ENCODE measurements at places on chromosomes 7 and 10.

GRCh38 chr10:125054669-125055268 lies 105.6 kb downstream of the CTBP2 start:
- no peak for DNase-seq

- no peak for DNase-seq
Measured at GRCh38 chr10:69497231-69497561, 45.9 kb downstream of the TSPAN15 start.

DNA sequence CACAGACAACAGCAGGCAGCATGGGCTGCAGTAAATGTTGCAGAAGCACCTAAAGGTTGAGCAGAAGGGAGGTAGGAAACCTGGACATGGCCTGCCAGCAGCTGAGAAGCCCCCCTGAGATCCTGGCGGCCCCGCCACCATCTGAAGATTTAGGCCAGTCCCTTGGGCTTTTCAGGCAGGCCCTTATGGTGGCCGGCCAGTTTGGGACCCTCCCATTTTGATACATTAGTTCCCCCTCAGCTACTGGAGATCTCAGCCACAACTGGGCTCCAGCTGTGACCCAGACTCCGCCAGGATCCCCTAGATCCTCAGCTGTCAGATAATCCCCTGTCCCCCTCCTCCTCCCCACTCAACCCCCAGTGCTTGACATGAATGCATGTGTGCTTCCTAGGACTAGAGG lies 34.4 kb downstream of the ZNF783 start:
- no peak for DNase-seq

- no peak for DNase-seq
Measured at GRCh38 chr7:143452495-143452894, 9.2 kb downstream of the TAS2R60 start.

DNA sequence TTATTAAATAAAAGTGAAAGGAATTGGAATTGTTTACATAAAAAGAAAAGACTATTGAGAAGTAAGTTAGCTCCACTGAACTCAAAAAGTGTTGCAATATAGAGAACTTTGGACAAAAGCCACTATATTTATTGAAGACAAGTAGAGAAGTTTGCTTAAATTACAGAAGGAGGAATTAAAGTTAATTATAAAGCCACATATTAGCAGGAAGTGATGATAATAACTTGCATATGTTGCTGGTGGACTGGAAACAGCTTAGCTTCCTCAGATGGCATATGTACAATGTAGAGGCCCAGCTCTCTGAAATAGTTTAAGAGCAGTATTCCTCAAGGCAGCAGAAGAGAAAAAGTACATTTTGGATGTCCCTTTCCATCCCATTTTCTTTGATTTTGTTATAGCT lies 400.7 kb downstream of the GATA3 start:
- DNase-seq = no peak

GRCh38 chr10:22435650-22436049 lies 90.4 kb downstream of the SPAG6 start:
- DNase-seq = no peak

- DNase-seq = no peak
Measured at GRCh38 chr10:31962826-31963588, 34.4 kb upstream of the ARHGAP12 start.

GRCh38 chr10:75400163-75400770 lies 1.3 kb downstream of the ZNF503 start:
- no peak for DNase-seq

DNA sequence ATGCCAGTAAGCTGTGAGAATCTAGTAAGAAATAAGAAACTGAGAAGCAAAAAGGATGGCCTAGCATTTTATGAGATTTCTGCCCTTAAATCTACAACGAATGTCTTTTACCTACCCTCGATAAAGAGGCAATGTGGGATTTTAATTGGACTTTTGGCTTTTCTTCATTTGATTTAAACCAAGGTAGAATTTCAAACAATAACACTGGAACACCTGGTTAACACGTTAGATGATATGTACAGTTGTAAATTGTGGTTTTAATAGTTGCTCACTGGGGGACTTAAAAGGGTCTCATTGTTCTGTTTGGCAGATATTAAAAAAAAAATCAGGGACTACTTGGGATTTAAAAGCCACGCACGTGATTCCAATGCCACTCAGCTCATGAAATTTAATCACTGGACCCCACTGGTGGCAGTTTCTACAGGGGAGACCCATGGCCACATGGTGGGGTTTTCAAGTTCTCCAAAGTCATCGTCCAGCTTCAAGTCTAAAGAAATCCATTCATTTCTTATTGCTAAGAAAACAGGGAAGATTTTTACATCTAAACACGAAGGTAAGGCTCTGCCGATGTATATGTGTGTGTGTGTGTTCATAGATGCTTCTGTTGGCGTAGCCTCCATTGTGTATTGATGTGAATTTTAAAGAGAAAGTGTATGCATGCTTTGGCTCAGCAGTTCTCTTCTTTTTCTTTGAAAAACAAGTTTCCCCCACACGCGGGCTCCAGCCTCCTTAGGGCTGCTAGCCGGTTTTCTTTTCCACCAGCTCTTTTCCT lies 588.6 kb upstream of the MKI67 start:
- DNase-seq = no peak

DNA sequence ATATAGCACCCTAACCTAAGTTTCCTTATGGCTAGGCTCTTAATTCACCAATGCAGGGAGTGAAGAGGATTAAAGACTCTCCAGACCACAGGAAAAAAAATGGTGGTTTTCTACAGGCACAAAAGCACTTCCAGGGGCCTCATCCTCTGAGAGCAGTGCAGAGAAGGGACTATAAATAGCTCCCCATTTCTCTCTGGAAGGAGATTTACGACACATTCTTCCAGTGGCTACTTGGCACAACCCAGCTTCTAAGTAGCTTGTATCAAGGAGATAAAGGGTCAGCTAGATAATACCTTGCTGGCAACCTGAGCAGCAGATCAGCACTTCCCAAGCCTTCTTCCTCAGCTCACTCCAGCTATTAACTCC lies 73.5 kb downstream of the CRPPA start:
- no peak for DNase-seq

GRCh38 chr7:3283130-3283704 lies 17.8 kb upstream of the SDK1 start:
- DNase-seq = no peak

GRCh38 chr7:80273327-80273726 lies 138.7 kb downstream of the GNAI1 start:
- no peak for DNase-seq

- DNase-seq = no peak
Measured at GRCh38 chr10:124325633-124325914, 93.1 kb downstream of the OAT start.

DNA sequence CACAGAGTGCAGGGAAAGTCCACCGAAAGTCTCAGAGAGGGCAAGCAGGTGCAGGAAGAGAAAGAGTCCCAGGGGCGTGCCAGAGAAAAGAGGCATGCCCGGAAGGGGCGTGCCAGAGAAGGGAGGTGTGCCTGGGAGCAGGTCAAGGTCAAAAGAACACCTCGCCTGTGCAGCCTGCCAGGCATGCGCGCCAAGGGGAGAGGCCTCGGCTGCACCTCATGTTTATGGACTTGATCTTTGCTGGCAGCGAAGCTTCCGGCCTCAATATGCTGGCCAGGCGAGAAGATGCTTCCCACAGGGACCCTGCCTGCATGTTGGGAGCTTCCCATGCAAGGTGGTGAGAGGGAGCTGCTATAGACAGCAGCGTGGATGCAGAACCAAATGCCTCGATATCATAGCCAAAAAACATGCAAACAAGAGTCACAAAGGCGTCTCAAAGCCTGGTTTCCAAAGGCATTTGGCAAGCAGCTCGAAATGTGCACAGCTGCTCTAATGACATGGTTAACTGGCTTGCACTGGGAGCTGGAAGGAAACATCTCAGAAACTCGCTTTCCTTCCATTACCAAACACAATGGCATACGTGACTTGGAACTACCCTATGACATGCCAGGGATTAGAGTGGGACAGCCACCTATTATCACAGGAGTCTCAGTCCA lies 192.5 kb upstream of the PPP2R2D start:
- no peak for DNase-seq

GRCh38 chr7:110941385-110941784 lies 149.5 kb upstream of the LRRN3 start:
- no peak for DNase-seq

GRCh38 chr7:122914812-122915211 lies 28.6 kb upstream of the CADPS2 start:
- DNase-seq = no peak

GRCh38 chr7:44133295-44133694 lies 7.8 kb downstream of the MYL7 start:
- no peak for DNase-seq

DNA sequence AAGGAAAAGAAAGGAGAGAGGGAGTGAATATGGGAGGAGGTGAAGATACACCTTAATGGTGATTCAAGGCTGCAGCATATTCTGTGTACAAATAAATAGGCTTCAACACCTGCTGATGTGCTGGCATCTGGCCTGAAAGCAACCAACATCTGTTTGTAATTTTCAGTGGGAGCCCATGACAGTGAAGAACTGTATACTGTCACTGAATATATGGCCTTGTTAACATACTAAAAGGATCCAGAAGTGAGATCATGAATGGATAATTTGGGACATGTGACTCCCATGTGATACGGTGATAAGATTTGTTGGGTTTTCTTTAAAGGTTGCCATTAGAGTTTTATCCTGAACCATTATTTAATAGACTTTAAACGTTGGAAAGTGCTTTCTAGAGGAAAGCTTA lies 459.3 kb downstream of the CNTNAP2 start:
- no peak for DNase-seq

- no peak for DNase-seq
Measured at GRCh38 chr7:128937647-128938543, at the start of gene IRF5. IRF5 (plus strand) TSS chr7:128937927; CDS start chr7:128942082, 4,155 bp downstream.

- no peak for DNase-seq
Measured at GRCh38 chr7:159156436-159157245, 12.0 kb upstream of the VIPR2 start.

DNA sequence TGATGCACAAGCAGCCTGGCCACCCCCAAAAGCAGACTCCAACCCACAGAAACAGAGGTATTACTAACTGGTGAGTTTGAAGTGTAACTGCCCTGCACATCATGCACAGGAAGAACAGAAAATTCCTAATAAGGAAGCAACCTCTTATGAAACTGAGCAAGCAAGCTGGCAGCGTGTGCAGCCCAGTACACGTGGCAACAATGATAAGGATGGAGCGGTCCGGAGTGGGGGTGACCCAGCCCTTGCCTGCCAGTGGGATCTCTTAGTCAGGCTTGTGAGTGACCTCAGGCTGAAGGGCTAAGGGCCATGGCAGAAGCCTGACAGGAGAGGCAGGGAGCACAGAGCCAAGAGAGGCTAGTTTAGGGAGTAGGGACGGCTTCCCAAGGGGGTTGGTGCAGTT lies 22.1 kb upstream of the AOAH start:
- DNase-seq = no peak

DNA sequence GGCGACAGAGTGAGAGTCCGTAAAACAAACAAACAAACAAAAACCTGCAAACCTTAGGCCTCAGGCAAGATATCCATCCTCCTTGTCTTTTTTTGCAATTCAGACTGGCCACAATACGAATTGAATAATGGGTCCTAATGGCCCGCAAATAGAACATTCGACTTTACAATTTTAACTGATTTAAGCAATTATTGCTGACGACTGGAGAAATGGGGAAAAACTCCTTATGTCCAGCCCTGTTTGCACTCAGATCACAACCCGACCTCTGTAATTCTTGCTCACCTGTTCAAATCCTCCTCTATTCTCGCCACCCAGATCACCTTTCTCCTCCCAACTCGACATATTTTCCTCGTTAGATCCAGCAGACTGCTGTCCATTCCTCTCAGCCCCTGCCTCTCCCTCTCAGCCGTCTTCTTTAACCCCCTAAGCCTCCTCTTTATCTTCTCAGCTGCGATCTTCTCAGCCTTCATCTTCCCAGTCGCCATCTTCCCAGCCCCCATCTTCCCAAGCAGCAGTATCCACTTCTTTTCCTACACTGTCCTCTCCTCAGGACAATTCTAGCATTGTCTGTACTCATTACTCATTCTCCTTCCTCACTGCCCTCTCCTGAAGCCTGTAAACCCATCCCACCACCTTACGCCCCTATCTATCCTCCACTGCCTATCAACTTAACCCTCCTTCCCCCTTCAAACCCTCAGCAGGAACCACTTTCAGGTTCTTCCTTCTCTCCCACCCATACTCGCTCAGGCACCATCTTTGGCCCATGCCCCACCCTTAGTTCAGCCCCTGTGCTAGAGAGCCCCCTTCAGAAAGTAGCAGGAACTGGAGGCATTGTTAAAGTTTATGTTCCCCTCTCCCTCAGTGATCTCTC lies 61.8 kb downstream of the LRRC17 start:
- no peak for DNase-seq

DNA sequence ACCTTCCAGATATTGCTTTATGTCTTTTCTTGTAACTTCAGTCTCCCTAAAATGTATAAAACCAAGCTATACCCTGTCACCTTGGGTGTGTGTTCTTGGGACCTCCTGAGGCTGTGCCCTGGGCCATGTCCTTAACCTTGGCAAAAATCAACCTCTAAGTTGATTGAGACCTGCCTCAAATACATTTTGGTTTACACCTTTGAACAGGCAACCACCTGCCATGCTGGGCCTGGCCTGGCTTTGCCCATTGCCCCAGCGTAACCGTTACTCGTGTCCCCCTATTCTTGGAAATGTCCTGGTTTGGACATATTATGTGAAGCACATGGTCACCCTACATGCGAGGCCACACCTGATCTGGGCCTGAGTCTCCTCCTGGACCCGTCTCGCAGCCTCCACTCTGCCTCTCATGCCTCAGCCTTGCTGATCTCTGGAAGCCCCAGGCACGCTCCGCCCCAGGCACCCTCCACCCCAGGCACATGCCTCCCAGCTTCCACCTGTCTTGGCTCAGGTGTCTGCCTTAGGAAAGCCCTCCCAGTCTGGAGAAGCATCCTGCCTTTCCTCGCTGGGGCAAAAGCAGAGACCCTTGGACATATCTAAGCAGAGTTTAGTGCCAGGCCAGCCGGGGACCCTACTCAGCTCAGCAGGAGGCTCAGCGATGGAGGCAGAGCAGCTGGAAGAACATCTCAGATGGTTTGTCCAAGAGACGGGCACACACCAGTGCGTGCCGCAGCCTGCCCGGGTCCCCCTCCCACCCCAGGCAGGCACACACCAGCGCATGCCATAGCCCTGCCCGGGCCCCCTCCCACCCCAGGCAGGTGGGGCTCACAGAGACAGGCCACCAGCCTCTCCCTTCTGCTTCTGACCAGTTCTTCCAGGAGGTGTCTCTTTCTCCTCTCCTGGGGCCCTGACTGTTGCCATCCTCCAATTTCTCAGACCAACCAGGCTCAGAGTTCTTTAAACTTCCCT lies 4.0 kb upstream of the VIPR2 start:
- DNase-seq = no peak

GRCh38 chr10:72255977-72256729 lies 17.6 kb upstream of the DDIT4 start:
- DNase-seq = no peak

Measured in cortex of kidney (tissue), 1 donor.